ENCODE measurements at places on chromosomes 12 and 14. TPM values are rescaled to one million over a fixed set of nuclear protein-coding genes. Genes with fewer than 3 reads are reported as not detected.

Gene ACACB
- 1,594 TPM for total RNA-seq

Gene C14orf180
- 36.0 TPM for total RNA-seq

Gene OR11H6
- total RNA-seq = not detected

Gene IL31
- total RNA-seq = not detected

Gene KIF21A
- total RNA-seq = 40.8 TPM

Gene KCNJ8
- 34.5 TPM for total RNA-seq

Gene GRIP1
- 2.5 TPM for total RNA-seq

Gene AGAP2
- total RNA-seq = 1.2 TPM

Gene SERPINA6
- total RNA-seq = not detected

Gene FAM181A
- not detected for total RNA-seq

Gene NXPH4
- not detected for total RNA-seq

Gene PTPRO
- 12.5 TPM for total RNA-seq

Gene TTC6
- not detected for total RNA-seq

Gene SERPINA4
- total RNA-seq = not detected

- DNase-seq = no peak
These were observed 6.6 kb upstream of the PPM1A start for GRCh38 chr14:60242429-60242828.

DNA sequence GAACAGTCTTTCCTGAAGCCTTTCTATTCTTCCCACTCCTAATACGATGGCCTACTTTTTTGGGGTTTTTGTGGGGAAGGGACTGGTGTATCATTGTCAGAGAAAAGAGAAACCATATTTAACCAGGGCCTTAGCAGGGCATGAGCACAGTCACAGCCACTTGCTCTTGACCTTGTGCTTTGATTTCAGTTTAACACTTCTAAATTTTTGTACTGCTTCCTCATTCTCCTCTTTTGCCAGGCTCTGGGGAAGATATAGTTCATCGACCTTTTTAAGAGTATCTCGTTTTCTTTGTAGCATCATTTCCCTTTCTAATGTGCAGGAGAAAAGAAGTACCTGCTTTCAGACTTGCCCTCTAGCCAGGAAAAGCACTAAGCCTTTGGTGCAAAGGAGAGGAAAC is 2.2 kb downstream of the ZBTB1 start:
- no peak for DNase-seq

DNA sequence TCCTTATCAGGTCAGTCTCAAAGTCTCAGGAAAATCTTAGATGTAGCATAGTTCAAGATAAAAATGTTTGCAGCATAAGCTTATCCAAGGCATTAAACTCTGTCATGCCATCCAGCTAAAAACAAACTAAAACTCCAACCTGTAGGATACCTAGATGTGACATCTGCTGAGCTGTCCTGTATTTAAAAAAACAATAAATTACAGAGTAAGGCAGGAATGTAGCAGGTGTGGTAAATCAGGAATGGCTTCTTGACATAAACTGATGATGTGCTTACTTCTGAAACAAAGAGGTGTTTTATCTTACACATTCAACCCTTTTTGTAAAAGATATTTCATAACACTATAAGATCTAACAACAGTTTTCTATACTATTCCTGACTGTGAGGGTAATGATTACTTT is 30.6 kb upstream of the DLGAP5 start:
- DNase-seq = no peak

- no peak for DNase-seq
These were observed 19.7 kb upstream of the FOXJ2 start for GRCh38 chr12:8012651-8013309.

- no peak for DNase-seq
These were observed 2.3 kb downstream of the HIP1R start for GRCh38 chr12:122837306-122838265.

GRCh38 chr12:42568952-42569915 is 20.3 kb downstream of the PRICKLE1 start:
- DNase-seq = no peak

DNA sequence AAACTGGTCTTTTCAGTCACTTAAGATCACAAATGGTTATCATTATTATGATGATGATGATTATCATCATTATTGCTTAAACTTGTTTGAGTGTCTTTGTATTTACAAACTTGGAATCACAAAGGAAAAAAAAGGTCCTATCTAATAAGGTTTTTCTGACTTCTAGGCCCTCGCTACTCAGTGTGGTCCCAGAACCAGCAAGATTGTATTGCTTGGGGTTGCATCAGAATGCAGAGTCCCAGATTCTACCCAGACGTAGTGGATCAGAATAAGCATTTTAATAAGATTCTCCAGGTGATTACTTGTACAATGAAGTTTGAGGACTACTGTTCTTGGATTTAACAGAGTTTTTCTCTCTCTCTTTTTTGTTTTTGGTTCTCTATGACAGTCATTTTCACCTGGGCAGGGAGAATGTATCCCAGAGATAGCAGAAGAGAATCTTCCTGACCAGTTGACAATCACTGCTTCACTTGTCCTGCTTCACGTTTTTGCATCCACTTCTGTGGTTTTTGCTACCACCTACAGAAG is 29.3 kb upstream of the PPP1R12A start:
- DNase-seq = no peak

- no peak for DNase-seq
These were observed 390.2 kb downstream of the LRIG3 start for GRCh38 chr12:58529897-58530741.

DNA sequence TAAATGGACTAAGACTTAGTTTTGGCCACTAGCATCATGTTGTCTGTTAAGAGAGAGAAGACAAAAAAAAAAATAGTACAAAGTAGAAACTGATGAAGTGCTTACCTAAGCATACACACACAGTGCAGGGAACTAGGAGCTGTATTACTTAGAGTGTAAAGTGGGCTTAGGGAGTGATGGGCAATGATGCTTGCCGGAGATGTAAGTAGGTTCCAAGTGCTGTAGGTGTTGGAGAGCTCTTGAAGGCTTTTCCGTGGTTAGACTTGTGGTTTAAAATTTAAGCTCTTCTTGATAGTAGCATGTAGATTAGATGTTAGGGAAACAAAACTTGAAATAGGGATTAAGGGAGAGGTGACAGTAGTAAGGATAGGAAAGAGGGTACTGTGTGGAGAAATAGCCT is 34.7 kb downstream of the MIA2 start:
- no peak for DNase-seq

- no peak for DNase-seq
These were observed 443.6 kb upstream of the SYT1 start for GRCh38 chr12:78420991-78421390.

DNA sequence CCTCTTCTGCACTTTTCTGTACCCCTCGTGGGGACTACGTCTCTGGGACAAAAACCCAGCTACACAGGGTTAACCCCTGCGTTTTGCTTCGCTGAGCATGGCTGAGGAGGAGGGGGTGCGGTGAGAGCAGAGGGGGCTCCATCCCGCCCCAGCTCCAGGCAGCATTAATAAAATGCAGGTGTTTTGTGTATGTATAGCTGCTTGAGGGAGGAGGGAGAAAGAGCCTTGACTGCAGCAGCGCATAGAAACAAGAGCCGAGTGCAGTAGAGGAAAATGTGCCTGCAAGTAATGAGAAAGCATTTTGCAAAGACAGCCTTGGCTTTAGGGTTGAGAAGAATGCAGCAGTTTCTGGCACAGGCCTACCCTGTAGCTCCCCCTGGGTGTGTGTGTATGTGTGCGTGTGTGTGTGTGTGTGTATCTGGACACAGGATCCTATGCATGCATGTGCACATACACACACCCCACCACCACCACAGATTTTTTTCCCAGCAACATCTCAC is 103.9 kb downstream of the ZFP36L1 start:
- DNase-seq = no peak

DNA sequence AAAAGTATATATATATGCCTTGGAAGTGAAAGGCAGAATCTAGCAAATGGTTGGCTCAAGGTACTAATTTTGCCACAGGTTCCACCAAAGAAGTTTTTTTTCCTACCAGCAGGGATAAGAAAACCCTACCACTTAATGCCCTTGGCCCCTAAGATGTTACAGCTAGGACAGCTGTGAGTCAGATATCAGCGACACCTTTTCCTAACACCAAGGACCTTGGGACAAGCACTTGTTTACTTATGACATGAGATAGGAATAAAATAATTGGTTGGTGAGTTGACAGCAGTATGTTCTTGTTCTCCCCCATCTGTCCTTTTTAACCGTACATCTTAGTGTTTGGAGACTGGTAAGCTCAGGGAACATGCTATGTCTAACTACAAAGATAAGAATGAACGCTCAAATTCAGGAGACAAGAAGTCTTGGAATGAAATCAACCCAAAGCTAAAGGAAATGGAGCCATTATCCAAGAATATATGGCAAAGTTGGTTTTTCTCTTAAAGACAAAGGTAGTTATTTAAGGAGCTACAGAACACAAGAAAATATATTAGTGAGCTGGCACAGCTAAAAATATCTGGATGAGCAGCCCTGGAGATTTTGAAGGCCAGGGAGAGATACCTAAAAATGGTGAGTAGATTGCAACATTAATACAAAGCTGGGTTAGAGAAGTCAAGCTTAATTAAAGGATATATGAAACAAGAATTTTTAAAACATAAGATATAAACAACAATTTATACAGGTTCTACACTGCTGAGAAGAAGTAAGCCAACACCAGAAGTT is 126.8 kb downstream of the TMTC1 start:
- no peak for DNase-seq

- no peak for DNase-seq
These were observed 710.6 kb downstream of the SLC6A15 start for GRCh38 chr12:84201976-84202375.

DNA sequence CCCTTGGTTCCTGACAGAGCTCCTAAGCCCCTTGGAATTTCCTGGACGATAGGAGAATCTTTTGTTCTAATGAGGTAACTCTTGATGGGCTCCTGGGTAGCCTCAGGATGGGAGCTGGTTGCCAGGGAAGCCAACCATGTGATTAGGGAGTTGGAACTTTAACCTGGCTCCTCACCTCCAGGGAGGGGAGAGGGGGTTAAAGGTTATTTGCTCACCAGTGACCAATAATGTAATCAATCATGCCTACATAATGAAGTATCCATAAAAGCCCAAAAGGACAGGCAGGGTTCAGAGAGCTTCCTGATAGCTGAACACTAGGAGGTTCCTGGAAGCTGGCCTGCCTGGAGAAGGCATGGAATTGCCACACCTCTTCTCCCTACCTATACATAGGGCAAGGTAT is 6.2 kb upstream of the CNOT2 start:
- DNase-seq = no peak

- no peak for DNase-seq
These were observed 74.8 kb upstream of the GSC start for GRCh38 chr14:94844593-94845152.

DNA sequence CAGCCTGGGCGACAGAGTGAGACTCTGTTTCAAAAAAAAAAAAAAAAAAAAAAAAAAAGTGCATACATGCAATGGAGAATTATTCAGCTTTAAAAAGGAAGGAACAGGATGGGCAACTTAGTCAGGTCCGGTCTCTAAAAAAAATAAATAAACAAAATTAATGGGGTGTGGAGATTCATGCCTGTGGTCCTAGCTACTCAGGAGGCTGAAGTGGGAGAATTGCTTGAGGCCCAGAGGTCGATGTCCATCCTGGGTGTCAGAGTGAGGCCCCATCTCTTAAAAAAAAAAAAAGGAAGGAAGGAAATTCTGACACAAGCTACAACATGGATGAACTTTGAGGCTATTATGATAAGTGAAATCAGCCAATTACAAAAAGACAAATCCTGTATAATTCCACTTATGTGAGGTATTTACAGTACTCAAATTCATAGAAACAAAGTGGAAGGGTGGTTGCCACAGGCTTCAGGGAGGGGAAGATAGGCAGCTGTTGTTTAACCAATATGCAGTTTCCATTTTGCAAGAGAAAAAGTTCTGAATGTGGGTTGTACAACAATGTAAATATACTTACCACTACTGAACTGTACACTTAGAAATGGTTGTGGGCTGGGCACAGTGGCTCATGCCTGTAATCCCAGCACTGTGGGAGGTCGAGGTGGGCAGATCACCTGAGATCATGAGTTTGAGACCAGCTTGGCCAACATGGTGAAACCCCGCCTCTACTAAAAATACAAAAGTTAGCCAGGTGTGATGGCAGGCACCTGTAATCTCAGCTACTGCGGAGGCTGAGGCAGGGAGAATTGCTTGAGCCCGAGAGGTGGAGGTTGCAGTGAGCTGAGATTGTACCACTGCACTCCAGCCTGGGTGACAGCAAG is 12.3 kb upstream of the APOF start:
- no peak for DNase-seq

GRCh38 chr14:68459480-68460136 is 333.3 kb downstream of the ZFP36L1 start:
- no peak for DNase-seq

DNA sequence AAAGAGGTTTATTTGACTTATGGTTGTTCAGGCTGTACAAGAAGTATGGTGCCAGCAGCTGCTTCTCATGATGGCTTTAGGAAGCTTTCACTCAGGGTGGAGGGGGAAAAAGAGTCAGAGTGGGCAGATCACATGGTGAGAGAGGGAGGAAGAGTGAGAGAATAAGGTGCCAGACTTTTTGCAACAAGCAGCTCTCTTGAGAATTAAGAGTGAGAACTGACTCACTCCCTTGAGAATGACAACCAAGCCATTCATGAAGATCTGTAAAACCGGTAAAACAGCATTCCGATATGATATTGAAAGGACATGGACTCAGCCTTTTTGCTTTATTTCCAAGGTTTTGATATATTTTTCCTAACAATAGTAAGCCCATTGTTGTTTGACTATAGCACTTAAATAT is 501.2 kb downstream of the GALC start:
- no peak for DNase-seq

DNA sequence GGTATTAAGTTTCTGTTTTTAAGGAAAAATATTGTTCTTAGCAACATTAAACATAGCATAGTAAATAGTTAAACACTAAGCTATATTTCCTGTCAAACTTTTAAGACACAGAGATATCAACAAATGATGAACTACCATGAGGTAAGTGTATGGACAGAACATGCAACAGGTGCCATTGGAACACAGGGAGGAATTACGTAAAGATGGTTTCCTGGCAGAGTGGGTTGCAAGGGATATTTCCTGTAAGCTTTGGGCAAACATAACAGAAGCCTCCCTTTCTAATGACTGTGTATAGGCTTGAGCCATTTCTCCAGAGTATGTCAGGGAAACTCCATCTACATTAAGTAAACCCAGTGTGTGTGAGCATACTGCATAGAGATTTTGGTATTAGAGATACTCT is 31.7 kb upstream of the HELB start:
- no peak for DNase-seq

GRCh38 chr14:97748616-97749015 is 951.4 kb downstream of the VRK1 start:
- DNase-seq = no peak
